ENCODE measurements at places on chromosomes 1 and 21. TPM values are rescaled to one million over a fixed set of nuclear protein-coding genes. Genes with fewer than 3 reads are reported as not detected.

RGS1 gene
- total RNA-seq: 0.58 TPM

F13B gene
- total RNA-seq: not detected

TMEM222 gene
- 44.0 TPM for total RNA-seq

MROH9 gene
- total RNA-seq: not detected

- DNase-seq: no peak
Measured at GRCh38 chr1:150764617-150765101, 919 bp downstream of the CTSS start.

GRCh38 chr1:24932725-24933294 is 2.7 kb upstream of the RUNX3 start:
- no peak for DNase-seq

GRCh38 chr1:92484472-92485380 is 2.0 kb downstream of the GFI1 start:
- DNase-seq: peak; percentile 59
